Ammon's horn (tissue), 1 donor: ENCODE measurements at places on chromosomes 1 and 21.
A peak's percentile ranks its signal among the peaks of the same experiment; 100 is the strongest.

GRCh38 chr21:45282283-45283034 lies 5.2 kb downstream of the POFUT2 start:
- no peak for DNase-seq

DNA sequence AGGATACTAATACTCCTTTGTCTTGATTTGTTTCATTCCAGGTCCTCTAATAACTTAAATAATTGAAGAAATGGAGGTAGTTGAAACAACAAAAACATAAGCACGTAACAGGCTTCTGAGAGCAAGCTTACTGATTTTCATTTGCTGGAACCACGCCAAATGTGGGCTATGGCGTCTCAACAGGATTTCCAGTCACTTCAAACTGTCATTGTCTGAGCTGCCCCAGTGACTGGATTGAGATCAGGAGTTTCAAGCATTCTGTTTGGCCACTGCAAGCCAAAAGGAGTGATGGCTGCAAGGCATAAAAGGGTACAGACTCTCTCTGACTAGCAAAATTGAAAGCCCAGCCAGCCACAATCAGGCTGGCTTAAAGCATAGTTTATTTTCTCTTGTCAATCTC lies 289.9 kb downstream of the DPYD start:
- DNase-seq: peak; percentile 29

DNA sequence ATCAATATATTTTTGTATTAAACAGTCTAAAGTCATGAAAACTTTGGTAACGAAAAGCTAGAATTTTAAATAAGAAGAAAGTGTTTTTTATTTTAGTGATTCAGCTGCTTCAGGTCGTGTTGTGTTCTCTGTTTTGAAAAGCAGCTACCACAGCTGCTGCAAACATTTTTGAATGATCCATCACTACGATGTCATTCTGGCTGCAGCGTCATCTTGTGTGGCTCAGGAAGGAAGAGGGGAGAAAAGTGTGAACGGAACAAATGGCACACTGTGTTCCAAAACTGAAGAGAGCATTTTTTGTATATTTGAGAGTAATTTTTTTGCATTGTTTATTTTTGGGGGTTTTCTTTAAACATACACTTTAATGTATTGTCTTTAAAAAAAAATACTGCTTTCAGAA lies 323.0 kb upstream of the ADGRL2 start:
- peak; percentile 17 for DNase-seq

GRCh38 chr21:37932936-37933335 lies 16.7 kb upstream of the KCNJ6 start:
- no peak for DNase-seq

GRCh38 chr1:31412732-31413404 lies at the start of gene SERINC2:
TSS of gene SERINC2 (plus strand) at chr1:31413213. CDS start at chr1:31413266, 53 bp downstream.
- DNase-seq: no peak

DNA sequence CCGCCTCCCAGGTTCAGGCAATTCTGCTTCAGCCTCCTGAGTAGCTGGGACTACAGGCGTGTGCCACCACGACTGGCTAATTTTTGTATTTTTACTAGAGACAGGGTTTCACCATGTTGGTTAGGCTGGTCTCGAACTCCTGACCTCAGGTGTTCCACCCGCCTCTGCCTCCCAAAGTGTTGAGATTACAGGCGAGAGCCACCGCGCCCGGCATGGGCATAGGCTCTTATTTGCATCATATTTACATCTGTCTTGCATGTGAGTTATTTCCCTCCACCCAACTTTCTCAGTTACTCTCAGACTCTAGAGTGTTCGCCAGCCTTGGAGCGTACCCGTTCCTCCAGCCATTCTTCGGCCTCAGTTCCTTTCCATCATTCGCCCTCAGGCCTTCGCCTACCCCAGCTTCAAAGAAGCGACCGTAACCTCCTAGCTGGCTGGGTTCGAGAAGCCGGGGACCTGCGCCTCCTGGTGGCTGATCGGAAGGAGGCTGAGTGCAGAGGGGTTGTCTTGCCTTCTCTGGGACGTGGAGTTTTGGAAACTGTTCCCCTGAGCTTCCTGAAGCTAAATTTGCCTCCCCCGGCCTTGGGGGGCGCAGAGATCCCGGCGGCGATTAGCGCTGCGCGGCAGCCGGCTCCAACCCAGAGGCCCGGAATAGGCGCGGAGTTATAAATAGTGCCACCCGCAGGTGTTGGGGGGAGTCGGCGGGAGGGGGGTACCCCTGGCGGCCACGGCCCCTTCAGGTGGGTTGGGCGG lies 3.6 kb upstream of the ZBTB7B start:
- DNase-seq: peak; percentile 68

DNA sequence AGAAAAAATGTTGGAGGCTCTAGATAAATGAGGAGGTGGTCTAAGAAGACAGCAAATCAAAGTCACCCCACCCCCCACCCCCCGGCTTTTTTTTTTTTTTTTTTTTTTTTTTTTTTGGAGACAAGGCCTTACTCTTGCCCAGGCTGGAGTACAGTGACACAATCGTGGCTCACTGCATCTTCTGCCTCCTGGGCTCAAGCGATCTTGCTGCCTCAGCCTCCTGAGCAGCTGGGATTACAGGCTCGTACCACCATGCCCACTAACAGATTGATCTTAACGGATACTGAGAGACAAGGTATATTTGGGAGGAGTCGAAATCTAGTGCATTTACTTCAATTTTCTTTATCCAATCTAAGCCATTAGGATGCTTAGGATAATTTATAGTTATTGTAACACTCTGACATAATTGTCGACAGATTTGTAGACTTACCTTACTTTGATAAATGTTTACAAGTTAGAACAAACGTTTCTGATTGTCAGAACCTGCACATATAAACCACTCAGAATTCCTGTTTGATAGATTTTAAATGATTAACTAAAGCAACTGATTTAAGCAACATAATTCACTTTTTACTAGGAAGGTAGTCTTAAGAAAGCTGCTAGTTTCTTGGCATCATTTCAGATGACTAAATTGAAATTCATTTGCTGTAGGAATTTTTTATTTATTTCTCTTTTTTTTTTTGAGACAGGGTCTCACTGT lies 33.7 kb upstream of the NBL1 start:
- DNase-seq: no peak

- DNase-seq: no peak
Measured at GRCh38 chr1:34695580-34695979, 59.3 kb upstream of the GJB5 start.

- no peak for DNase-seq
Measured at GRCh38 chr1:9996624-9997582, at the start of gene RBP7. TSS of gene RBP7 (plus strand) at chr1:9997228. CDS start at chr1:9997259, 31 bp downstream.

DNA sequence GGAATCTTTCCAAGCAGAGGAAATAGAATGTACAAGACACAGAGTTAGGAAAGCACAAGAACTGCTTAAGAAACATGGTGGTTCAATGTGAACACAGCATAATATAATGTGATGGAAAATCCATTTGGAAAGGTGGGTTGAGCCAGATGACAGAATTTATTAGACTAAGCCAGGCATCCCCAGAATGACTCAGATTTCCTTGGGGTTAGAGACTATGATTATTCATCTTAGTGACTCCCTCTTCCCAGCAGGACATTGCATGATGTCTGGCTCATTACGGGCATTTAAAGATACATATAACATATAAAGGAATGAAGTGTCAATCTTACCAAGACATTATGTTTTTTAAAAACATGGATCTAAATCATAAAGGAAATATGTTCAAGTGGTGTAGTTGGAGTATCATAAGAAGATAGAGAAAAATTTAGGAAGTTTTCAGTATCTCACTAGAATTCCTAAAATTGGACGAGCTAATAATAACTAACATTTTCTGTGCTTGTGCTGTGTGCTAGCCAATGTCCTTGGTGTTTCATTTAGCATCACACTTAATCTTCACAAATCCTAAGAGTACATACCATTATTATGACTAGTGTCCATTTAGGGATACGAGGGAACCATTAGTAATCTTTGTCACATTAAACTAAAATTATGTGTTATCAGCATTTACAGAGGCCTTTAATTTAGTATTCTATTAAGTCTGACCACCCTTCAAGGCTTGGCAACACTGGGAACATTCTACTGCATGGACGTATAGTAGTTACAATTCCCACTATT lies 41.0 kb upstream of the ST6GALNAC5 start:
- DNase-seq: no peak

- no peak for DNase-seq
Measured at GRCh38 chr1:19346026-19346425, 33.9 kb downstream of the SLC66A1 start.

DNA sequence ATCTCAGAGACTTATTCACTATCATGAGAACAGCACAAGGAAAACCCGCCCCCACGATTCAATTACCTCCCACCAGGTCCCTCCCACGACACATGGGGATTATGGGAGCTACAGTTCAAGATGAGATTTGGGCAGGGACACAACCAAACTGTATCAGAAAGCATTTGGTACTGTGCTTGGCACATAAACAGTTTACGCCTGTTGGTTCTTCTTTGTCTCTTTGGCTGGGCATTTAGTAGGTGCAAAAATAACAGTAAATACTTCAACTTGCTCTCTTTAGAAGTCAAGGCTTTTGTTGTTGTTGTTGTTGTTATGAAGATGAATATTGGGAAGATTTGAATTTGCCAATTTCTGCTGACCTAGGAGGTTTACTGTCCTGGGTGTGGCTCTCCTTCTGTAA lies 175.4 kb upstream of the IGSF21 start:
- no peak for DNase-seq

GRCh38 chr21:39670701-39671100 lies 58.0 kb downstream of the B3GALT5 start:
- DNase-seq: no peak

DNA sequence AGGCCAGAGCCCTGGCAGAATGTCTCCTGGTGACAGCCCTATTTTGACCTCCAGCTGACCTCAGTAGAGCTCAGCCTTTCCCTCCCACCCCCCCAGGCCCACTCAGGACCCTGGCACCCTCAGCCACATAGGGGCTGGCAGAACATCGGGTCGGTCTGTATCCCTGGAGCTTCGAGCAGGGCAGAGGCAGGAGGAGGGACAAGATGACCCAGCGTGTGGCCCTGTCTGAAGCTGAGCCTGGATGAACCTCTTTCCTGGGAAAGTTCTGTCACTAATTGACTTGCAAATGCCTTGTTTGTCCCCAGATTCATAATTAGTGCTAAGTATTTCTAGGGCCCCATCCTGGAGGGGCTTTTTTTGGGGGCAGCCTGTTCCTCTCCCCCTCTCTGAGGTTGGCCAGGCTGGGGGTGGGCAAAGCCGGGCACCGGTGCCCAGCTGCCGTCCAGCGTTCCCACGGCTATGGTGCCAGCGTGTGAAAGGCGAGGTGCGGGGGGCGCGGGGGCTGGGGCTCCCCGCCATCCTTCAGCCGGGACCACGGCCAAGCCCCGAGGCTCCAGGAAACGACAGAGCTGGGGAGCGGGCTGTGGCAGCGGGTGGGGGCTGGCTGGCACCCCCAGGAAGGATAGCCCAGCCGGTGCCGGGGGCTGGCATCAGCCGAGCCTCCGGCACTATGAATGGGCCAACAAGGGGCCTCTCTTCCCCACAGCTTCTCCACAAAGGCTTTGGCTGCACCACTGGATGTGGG lies 31.4 kb downstream of the RHBG start:
- peak; percentile 76 for DNase-seq

GRCh38 chr1:241079459-241079858 lies 277.5 kb downstream of the RGS7 start:
- DNase-seq: no peak

DNA sequence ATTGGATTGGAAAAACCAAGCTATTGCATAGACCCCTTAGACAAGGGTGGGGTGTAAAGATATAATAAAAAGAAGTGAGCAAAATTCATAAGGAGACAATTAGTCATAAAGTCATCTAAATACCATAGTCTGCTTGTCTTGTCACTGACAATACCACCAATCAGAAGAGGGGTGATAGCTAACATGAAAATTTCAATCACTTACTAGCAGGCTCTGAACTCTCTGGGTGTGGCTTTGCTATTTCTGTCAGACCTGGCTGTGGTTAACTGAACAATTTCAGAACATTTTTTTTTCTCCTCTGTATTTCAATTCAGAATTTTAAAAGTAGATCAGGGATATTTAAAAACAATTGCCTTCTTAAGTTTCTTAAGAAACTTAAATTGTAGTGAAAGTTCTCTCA lies 158.5 kb upstream of the PRMT6 start:
- no peak for DNase-seq

DNA sequence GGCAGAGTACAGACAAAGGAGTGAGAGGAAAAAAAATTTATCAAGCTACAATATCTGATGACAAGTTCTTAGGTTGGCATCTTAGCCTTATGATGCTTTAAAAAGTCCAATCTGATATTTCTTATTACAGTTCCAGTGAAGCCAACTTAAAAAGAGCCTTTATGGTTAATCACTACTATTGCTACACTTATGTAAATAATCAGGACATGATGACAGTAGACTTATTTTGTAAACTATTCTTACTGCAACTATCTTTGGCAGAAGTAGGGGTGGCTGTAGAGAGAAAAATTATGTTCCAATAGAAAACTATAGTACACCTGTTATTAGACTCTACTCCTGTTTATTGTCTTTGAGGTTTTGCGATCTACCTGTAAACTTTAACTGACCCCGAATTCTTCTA lies 25.8 kb upstream of the NUF2 start:
- DNase-seq: no peak

GRCh38 chr1:111624382-111624781 lies 4.8 kb downstream of the RAP1A start:
- no peak for DNase-seq

GRCh38 chr1:212513586-212513985 lies 80.9 kb downstream of the NENF start:
- no peak for DNase-seq

GRCh38 chr1:46607345-46608130 lies 3.5 kb upstream of the MKNK1 start:
- DNase-seq: no peak

DNA sequence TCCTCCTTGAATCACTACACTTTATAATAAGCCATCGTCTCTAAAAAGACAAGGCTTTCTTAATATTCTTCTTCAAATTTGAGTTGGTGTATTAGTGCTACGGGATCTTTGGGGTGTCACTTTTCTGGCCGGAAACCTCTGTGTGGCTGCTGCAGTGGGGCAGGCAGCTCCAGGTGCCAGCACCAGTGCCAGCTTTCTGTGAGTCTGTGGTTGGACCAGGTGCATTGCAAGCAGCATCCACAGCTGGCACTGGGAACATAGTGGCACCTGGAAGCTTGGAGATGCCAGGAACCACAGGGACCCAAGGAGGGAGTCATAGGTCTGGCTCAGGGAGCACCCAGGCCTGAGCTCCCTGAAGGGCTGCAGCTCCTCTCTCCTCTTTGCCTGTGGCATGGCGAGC lies 111.8 kb upstream of the RUNX3 start:
- DNase-seq: no peak

- DNase-seq: no peak
Measured at GRCh38 chr1:109255097-109255651, 5.8 kb downstream of the CELSR2 start.

DNA sequence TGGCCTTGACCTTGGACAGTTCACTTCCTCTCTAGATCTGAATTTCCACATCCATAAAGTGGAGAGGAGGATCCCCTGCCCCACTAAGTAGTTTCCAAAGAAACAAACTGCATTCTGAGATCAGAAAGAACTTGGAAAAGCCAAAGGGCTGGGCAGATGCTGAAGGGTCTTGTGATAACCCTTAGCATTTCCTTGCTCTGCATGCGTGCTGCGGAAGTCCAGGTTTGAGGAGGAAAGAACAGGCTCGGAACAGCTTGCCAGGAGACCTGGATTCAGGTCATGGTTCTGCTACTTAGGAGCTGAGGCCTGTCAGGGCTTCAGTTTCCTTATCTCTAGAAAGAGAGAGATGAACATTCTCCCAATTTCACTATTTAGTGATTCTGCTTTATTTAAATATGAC lies 27.2 kb downstream of the IGFN1 start:
- no peak for DNase-seq

- no peak for DNase-seq
Measured at GRCh38 chr1:6128276-6129081, 51.6 kb downstream of the CHD5 start.
